ENCODE measurements at places on chromosomes 7 and 10. TPM values are rescaled to one million over a fixed set of nuclear protein-coding genes. Genes with fewer than 3 reads are reported as not detected.

DNA sequence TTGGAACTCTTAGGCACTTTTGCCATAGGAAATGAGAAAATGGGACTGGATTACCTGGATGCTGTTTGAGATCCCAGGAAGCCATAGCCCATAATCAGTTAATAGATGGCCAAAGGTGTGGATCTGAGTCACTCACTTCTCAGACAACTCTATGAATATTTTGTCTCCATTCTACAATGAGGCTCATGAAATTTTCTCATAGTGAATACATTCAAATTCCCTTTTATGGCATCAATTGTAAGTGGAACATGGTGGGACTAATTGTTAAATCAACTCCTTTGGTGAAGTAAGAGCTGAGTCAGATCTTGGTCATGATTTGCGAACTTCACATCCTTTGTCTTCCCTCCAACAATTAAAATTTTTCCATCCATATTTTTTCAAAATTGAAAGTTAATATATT lies 222.1 kb downstream of the ARL4A start:
- no peaks in the 10 kb centered on the region for H3K36me3 ChIP-seq
- DNase-seq = no peak
- H3K4me1 ChIP-seq = no peaks in the 10 kb centered on the region
- H3K27ac ChIP-seq = no peak overlapping the region
- no peak overlapping the region for H3K4me3 ChIP-seq

DNA sequence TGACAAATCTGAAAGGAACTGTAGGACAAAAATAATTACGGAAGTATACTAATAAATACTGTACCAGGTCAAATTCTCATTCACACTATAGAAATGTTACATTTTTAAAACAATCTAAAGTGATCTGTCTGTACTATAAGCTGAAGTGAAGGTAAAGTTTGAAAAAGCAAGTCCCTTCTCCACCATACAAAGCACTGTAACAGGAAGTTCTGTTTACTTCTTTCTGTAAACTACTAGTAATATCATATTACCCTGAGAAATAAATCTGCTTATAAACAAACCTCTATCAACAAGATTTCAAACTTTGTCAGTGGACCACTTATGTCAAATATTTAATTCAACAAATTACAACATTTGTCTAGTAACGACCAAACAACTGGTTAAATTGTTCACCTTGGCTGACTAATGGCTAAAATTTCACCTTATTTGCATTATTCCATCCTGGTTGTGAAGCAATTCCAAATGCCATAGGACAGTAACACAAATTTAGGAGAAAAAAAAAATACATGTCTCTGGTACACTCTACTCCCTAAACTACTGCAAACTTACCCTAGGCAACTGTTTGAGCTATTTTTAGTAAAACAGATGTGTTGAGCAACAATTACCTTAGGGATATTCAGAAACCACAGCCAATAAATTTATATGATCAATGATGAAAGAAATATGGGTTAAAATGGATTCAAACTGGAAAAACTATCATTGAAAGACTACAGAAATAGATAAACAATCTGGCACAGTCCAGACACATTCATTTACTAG lies 126.0 kb downstream of the NRBF2 start:
- no peaks in the 10 kb centered on the region for H3K27me3 ChIP-seq
- peaks cover 15% of the 10 kb centered on the region for H3K36me3 ChIP-seq
- no peak for DNase-seq

- no peaks in the 10 kb centered on the region for H3K4me1 ChIP-seq
- H3K27ac ChIP-seq = no peak overlapping the region
Measured at GRCh38 chr7:136969761-136970160, 101.3 kb downstream of the CHRM2 start.

GCK gene
- total RNA-seq = not detected

DNA sequence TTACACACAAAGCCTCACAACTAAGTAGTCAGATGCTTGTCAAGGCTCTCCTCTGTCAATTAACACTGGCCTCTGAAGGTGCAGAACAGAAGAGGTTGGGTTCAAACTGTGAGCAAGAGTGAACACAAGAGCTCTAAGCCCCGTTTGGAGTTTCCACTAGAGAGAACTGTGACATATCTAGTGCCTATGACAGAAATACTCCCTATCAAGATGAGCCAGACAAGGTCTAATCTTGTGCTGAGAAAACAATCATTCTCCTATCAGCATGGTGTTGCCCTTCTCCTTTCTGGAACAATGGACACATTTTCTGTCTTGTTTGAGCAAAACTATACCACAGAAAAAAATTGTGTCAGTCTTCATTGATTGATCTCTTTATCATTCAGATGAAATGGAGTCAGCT lies 62.4 kb upstream of the CCDC71L start:
- no peak for DNase-seq
- H3K27ac ChIP-seq = no peak overlapping the region
- H3K4me1 ChIP-seq = peaks cover 6% of the 10 kb centered on the region
- H3K4me3 ChIP-seq = no peak overlapping the region

TMEM254 gene
- 10.7 TPM for total RNA-seq

- no peaks in the 10 kb centered on the region for H3K4me1 ChIP-seq
- no peak overlapping the region for H3K4me3 ChIP-seq
- H3K36me3 ChIP-seq = no peaks in the 10 kb centered on the region
- DNase-seq = no peak
Measured at GRCh38 chr7:33517191-33517590, 387.8 kb downstream of the BBS9 start.

MYH16 gene
- total RNA-seq = not detected

C7orf57 gene
- not detected for total RNA-seq

DNA sequence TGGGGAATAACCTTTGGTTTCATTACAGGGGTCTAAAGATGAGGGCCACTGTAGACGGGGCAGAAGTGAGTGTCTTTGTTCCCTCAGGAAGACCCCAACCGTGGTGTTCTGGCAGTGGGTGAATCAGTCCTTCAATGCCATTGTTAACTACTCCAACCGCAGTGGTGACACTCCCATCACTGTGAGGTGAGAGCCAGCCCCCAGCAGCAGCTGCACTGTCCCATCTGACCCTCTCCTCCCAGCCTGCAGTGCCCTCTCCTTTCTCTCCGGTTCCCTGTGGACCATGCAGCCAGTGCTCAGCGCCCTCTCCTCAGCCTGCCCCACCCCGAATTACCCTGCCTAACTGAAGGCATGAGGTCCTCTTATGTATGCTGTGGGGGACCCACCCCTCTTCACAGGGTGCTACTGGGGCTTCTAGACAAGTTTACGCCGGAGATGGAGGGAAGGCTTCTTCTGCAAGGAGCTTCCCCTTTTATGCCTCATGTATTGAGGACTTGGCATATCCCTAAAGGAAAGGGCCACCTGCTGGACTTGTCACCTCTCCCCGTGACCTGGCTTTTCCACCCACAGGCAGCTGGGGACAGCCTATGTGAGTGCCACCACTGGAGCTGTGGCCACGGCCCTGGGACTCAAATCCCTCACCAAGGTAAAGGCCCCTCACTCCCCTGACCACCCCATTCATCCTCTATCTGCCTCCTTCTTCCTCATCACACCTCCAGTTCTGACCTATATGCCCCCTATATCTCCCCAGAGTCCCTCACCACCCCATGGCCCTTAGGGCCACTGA lies 5.1 kb downstream of the SFXN3 start:
- no peak overlapping the region for H3K27ac ChIP-seq
- H3K4me3 ChIP-seq = no peak overlapping the region
- H3K4me1 ChIP-seq = peaks cover 22% of the 10 kb centered on the region
- H3K27me3 ChIP-seq = no peaks in the 10 kb centered on the region
- no peak for DNase-seq

PLCE1 gene
- total RNA-seq = not detected

GRCh38 chr7:93119191-93119905 lies 1.6 kb upstream of the SAMD9 start:
- no peak overlapping the region for H3K4me3 ChIP-seq
- H3K4me1 ChIP-seq = peaks cover 37% of the 10 kb centered on the region
- H3K27me3 ChIP-seq = no peaks in the 10 kb centered on the region
- no peak for DNase-seq
- H3K27ac ChIP-seq = peak overlapping the region; percentile 9

CPEB3 gene
- 4.4 TPM for total RNA-seq

GRCh38 chr7:42244828-42245227 lies 7.8 kb upstream of the GLI3 start:
- H3K36me3 ChIP-seq = no peaks in the 10 kb centered on the region
- peaks cover under 1% of the 10 kb centered on the region for H3K27me3 ChIP-seq
- no peak overlapping the region for H3K27ac ChIP-seq
- no peak for DNase-seq
- H3K4me3 ChIP-seq = no peak overlapping the region

DNA sequence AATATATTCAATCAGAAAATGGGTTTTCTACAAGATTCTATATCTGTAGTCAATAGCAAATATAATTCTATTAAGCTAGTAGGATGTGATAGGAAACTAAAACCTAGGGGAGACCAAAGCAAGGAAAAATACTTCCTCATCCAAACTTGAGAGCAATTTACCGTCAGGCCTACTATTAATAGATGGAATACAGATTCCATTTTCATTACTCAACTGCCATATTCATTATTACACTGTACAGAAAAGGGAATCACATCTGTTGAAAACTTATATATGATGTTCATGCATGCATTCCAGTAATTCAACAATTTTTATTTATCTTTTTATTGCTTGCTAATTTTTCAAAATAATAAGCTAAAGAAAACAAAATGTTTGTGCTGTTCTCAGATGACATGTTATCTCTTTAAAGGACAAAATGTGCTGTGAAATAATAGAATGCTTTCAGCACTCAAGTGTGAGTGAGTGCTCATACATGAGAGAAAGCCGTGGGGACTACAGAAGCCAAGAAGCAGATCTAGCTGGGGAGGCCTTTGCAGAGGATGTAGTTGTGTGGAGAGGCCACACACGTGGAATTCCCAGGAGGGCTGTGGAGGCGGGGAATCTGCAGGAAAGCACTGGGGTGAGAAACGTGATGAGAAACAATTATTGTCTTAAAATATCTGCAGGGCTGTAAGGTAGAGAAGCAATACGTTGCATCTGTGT lies 110.0 kb downstream of the EGFR start:
- peaks cover under 1% of the 10 kb centered on the region for H3K27me3 ChIP-seq
- no peaks in the 10 kb centered on the region for H3K4me1 ChIP-seq

MMD2 gene
- total RNA-seq = not detected

UPK3BL1 gene
- total RNA-seq = 119 TPM

DNA sequence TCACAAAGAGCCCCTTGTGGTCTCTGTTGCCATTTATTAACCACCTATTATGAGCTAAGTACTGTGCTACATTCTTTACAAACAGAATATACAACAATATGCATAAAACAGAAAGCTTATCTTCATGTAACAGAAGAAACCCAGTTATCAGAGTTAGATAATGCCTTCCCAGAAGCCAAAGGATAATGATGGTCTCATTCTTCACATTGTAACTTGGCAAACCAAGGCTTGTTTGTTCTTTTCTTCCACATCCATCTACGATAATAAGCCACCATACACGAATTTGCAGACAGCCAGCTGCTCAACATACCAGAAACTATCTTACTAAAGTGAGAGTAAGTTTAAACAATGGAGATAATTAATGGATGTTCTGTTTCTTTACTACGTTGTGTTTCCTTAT lies 127.6 kb downstream of the NEBL start:
- H3K27ac ChIP-seq = no peak overlapping the region
- no peaks in the 10 kb centered on the region for H3K36me3 ChIP-seq
- no peaks in the 10 kb centered on the region for H3K27me3 ChIP-seq
- H3K4me3 ChIP-seq = no peak overlapping the region

FAM25G gene
- total RNA-seq = not detected

DNA sequence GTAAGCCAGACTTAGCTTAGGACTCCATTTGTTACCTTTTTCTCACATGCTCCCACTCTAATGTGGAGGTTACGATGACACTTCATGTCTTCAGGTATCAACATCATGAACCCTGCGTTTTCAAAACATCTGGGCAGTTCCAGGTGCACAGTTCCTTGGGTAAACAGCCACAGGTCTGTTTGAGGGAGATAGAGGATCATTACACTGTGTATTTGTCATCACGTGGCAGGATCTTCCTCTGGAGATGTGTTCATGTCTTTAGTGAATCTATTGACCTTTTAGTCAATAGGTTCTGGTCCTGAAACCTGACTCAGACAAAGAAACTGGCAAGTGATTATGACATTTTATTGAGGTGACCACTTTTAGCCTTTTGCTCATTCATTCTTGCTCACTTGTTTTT lies 145.5 kb downstream of the ANKRD7 start:
- no peak overlapping the region for H3K27ac ChIP-seq
- H3K27me3 ChIP-seq = no peaks in the 10 kb centered on the region
- no peak overlapping the region for H3K4me3 ChIP-seq
- no peaks in the 10 kb centered on the region for H3K36me3 ChIP-seq
- DNase-seq = no peak
